CD4-positive, alpha-beta T cell treated with Interleukin-4 for 1 hour (primary cell): ENCODE measurements at places on chromosomes 5 and 9.
A peak's percentile ranks its signal among the peaks of the same experiment; 100 is the strongest.

GRCh38 chr9:30591461-30591860, 1793.0 kb upstream of the ACO1 start:
- no peak for DNase-seq

DNA sequence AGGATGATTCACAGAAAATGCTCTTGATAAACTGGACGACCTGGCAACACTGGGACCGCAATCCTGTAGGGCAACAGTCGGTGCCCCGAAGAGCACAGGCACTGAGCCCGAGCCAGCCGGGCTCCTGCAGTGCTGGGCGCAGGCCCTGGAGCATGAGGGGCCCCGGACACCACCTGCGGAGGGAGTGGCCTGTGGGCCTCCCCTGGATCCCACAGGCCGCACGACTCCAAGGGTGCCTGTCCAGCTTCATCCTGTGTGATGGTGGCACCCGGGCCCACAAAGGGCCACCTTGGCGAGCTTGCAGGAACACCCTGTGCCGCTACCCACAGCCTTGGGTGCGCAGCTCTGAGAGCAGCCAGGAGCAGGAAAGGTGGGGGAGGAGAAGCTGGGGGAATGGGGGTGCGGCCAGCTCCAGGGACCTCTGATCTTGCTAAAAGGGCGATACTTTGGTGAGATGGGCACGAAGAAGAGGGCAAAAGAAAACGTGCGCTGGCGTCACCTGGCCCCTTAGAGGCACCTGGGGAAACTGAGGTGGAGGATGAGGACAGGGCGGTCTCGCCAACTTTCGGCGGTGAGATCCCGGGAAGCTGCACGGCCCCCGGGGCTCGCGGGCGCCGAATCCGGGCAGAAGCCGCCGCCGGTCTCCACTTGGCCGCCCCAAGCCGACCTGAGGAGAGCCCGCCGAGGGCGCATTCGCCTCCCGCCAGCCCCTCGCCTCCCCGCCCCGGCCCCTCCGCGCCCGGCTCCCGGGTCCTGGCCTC, 722 bp downstream of the TBC1D9B start:
- DNase-seq = peak; percentile 11

- DNase-seq = no peak
Measured at GRCh38 chr5:167934551-167934971, 356.9 kb upstream of the WWC1 start.

DNA sequence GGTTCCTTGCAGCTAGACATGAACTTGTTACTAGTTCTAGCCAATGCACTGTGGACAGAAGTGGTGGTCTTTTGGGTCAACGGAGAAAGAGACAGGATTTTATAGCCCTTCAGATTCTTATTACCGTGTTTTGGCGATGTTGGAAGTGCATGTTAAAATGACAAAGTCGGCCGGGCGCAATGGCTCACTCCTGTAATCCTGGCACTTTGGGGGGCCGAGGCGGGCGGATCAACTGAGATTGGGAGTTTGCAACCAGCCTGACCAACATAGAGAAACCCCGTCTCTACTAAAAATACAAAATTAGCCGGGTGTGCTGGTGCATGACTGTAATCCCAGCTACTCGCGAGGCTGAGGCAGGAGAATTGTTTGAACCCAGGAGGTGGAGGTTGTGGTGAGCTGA, 9.1 kb upstream of the NUDT12 start:
- no peak for DNase-seq

DNA sequence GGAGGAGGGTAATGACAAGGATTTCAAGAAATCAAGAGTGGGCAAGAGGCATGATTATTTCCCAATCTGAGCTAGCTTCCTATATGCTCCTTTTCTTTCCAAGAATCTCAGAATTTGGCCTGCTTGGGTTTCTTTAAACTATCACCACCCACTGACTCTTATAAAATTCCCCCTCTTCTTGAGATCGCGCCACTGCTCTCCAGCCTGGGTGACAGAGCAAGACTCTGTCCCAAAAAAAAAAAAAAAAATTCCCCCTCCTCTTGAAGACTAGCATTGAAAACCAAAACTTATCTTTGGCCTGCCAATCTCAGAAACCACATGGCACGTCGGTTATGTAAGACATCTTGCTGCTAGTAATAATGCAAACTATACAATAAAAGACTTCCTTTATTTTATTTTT, 3.4 kb upstream of the DMXL1 start:
- no peak for DNase-seq

DNA sequence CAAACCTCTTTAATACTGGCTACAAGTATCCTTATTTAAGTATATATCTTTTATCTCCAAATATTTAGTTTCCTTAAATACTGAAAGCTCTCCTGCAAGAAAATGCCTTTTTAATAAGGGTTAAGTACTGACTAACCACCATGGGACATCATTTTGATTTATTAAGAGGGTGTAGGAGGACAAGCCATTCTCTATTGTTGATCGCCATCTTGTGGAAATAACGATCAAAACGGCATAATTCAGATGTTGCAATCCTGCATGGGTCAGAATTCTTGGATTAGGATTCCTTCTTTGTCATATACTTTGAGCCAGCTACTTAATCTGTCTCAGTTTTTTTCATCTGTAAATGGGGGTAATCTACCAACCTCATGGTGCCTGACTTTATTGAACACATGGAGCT, 28.7 kb upstream of the C5orf46 start:
- no peak for DNase-seq

GRCh38 chr9:89466451-89467277, 31.2 kb downstream of the SEMA4D start:
- no peak for DNase-seq

DNA sequence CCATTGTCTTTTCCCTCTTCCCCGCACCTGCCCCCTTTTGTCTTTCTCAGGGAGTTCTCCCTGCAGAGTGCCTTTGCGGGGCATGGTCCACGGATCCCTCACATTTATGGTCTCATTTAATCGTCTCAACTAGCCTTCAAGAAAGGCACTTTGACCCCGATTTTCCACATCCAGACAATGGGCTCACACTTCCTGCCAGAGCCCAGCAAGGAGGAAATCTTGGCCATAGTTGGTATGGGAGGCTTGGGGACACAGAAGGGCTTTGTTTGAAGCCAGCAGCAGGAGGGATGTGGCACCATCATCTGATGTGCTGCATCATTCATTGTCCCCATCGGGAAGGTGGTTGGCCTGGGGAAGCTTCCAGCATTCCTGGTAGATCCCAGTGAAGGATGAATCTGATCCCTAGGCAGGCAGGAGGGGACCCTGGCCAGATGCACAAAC, 24.9 kb downstream of the GSN start:
- no peak for DNase-seq

- DNase-seq = no peak
Measured at GRCh38 chr9:20996809-20997208, 34.6 kb downstream of the HACD4 start.

GRCh38 chr5:17185773-17186172, 31.7 kb upstream of the BASP1 start:
- no peak for DNase-seq

- DNase-seq = no peak
Measured at GRCh38 chr5:181133610-181134231, 2.8 kb upstream of the OR2V1 start.

- no peak for DNase-seq
Measured at GRCh38 chr9:107161338-107161737, 121.7 kb upstream of the RAD23B start.

DNA sequence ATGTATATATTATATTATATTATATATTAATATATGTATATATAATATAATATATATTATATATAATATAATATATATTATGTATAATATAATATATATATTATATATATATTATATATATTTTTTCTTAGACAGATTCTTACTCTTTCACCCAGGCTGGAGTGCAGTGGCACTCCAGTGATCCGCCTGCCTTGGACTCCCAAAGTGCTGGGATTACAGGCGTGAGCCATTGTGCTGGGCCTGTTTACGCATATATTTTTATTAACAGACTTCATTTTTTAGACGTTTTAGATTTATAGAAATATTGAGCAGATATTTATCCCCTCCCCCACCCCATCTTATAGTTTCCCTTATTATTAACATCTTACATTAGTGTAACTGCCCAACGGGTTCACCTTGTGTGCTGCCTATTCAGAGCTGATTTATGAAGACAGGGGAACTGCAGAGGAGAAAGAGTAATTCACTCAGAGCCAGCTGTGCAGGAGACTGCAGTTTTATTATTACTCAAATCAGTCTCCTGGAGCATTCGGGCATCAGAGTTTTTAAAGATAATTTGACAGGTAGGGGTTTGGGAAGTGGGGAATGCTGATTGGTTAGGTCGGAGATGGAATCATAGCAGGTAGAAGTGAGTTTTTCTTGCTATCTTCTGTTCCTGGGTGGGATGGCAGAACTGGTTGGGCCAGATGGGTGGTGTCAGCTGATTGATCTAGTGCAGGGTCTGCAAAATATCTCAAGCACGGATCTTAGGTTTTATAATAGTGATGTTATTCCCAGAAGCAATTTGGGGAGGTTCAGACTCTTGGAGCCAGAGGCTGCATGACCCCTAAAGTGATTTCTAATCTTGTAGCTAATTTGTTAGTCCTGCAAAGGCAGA, 93.4 kb downstream of the UNC13B start:
- DNase-seq = no peak

GRCh38 chr9:85108746-85109145, 439.2 kb downstream of the NTRK2 start:
- DNase-seq = no peak

GRCh38 chr5:54325610-54326311, 15.4 kb upstream of the ARL15 start:
- DNase-seq = no peak

- DNase-seq = no peak
Measured at GRCh38 chr5:14507156-14507941, 74.2 kb upstream of the OTULINL start.

- DNase-seq = no peak
Measured at GRCh38 chr5:11355491-11355890, 548.8 kb downstream of the CTNND2 start.

DNA sequence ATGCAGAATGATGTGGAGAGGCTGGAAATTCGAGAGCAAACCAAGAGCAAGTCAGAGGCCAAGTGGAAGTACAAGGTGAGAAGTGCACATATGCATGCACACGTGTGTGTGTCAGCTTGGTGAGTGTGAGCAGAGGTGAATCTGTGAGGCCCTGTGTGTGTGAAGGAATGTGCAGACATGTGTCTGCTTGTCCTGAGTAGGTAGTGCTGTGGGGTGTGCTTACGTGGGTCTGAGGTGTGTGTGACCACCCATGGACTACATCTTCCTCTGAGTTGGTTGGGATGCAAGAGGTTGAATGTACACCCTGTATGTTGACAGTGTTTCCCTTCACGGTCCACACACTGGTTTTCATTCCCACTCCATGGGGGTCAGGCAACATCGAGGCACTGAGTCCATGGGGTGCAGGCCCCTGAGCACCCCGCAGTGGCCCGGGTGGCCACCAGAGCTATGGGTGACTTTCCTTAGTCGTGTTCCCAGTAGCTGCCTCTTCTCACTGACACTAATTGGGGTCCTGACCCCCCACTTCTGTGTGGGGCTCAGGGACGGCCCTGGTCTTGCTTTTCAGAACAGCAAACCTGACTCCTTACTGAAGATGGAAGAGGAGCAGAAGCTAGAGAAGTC, 86.7 kb downstream of the PHF2 start:
- no peak for DNase-seq

DNA sequence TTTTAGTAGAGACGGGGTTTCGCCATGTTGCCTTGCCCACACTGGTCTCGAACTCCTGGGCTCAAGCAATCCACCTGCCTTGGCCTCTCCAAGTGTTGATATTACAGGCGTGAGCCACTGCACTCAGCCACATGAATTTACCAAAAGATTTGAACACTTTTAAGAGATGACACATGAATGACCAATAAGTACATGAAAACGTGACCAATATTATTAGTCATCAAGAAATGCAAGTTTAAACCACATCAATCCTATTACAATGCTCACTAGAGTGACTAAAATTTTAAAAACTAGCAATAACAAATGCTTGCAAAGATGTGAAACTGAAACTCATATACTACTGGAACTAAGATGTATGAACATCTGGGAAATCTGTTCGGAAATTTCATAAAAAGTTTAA, 54.3 kb downstream of the NR6A1 start:
- no peak for DNase-seq

GRCh38 chr9:73138516-73138915, 13.1 kb upstream of the ANXA1 start:
- no peak for DNase-seq

- DNase-seq = no peak
Measured at GRCh38 chr5:77080905-77081304, 6.2 kb downstream of the ZBED3 start.

- peak; percentile 33 for DNase-seq
Measured at GRCh38 chr5:76608833-76609232, 14.4 kb downstream of the F2RL2 start.

- no peak for DNase-seq
Measured at GRCh38 chr9:125509476-125509875, 197.5 kb downstream of the MAPKAP1 start.
